ENCODE measurements at places on chromosomes 11 and 22. TPM values are rescaled to one million over a fixed set of nuclear protein-coding genes. Genes with fewer than 3 reads are reported as not detected.

- no peak for DNase-seq
These were observed 83.6 kb downstream of the CLPB start for GRCh38 chr11:72350752-72351151.

GRCh38 chr22:45968751-45969413, 8.1 kb downstream of the WNT7B start:
- no peak for DNase-seq

GRCh38 chr11:34364102-34364501, 6.3 kb upstream of the ABTB2 start:
- DNase-seq = no peak

- no peak for DNase-seq
These were observed 64.2 kb downstream of the MED15 start for GRCh38 chr22:20571531-20572007.

DNA sequence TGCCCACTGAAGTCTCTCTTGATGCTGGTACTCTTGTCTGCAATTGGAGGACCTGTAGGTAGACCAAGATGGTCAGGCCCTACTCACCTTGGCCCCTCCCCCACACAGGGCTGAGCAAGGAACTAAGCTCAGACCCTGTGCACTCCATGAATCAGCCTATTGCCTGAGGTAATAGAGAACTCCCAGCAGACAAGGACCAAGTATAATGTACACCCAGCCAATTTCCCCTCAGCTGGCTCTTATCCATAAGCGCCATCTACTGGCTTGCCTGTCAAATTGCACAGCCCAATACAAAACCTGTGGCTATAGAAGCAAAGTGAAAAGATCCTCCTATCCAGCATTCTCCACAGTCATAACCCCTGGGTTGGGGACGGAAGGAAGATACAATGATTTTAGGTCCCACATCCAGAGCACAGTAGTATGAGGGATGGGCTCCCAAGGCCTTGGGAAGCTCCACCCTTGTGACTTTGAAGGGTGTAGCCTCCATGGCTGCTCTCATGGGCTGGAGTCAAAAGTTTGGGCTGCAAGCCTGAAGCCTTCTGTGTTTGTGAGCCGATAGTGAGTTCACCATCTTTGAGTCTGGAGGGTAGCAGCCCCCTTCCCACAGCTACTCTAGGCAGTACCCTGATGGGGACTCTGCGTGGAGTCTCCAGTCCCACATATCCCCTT, 56.0 kb downstream of the GLYATL2 start:
- no peak for DNase-seq

GRCh38 chr11:104876861-104877431, 21.3 kb downstream of the CASP12 start:
- DNase-seq = no peak

- no peak for DNase-seq
These were observed at the start of gene MMP8 for GRCh38 chr11:102724904-102725500. Gene MMP8 (minus strand): TSS chr11:102724954. CDS start chr11:102724855, 99 bp downstream.

GRCh38 chr11:70490208-70490607, 91.9 kb downstream of the CTTN start:
- no peak for DNase-seq

GRCh38 chr11:26936109-26936508, 57.8 kb upstream of the FIBIN start:
- no peak for DNase-seq

GRCh38 chr11:122085264-122085663, 30.8 kb downstream of the BLID start:
- no peak for DNase-seq

DNA sequence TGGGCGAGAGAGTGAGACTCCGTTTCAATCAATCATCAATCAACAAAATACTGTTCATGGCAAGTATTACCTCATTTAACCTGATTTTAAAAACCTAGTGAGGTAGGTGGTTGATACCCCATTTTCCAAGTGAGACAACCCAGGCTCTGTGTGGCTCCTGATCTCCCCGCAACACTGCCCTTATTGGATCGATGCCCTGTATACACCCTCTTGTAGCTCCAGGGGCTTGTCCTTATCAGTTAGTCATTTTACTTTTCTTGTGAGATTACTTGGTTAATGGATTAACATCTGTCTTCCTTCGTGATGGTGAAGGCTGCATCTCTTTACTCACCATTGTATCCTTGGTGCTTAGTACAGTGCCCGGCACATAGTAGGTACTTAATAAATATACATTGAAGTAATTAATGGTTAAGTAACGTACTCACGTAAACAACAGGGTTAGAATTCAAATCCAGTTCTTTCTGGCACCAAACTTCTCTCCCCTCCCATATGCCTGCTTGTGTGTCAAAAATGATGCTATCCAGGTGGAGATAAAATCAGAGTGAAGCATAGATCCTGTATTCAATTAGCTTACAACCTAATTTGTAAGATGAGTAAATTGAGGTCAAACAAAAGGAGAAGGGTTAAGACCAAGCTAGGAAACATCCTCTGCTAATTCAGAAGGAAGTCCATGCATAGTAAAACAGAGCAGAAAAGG, 1.8 kb upstream of the PRG2 start:
- DNase-seq = no peak

- no peak for DNase-seq
These were observed 36.8 kb downstream of the KIRREL3 start for GRCh38 chr11:126963603-126964363.

GRCh38 chr11:35943713-35944502, at the start of gene LDLRAD3:
Gene LDLRAD3 (plus strand): TSS chr11:35944062. CDS start chr11:35944099, 37 bp downstream.
- peak; percentile 91 for DNase-seq

DNA sequence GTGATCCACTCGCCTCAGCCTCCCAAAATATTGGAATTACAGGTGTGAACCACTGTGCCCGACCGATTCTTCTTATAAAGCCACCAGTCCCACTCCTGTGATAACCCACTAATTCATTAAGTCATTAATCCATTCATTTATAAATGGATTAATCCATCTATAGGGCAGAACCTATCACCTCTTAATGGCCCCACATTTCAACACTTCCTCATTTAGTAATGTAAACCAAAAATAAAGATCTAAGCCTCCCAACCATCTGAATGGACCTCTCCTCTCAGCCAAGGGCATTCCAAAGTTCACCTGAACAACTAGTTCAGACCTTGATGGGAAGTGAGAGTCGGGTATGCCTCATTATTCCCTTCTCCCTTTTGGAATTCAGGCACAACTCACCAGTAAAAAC, 9.9 kb upstream of the MRPL11 start:
- DNase-seq = no peak

DNA sequence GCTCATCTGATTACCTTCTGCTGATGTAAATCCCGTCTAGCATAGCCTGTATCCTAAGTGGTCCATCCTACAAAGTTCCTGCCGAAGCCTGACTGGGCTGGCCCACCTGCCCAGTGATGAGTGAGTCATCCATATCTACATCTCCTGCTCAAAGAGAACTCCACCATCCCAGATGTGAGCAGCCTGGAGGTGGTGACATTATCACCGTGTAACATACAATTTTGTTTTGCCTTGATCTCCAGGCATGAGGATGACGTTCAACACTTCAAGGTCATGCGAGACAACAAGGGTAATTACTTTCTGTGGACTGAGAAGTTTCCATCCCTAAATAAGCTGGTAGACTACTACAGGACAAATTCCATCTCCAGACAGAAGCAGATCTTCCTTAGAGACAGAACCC, 5.6 kb downstream of the TMA7B start:
- no peak for DNase-seq

GRCh38 chr11:3642071-3642951, 519 bp upstream of the ART5 start:
- peak; percentile 89 for DNase-seq

PLAAT5 gene
- 4.2 TPM for polyA plus RNA-seq

FAM83F gene
- polyA plus RNA-seq = 3.6 TPM

Data from right cardiac atrium (tissue), 5 donors.